ENCODE measurements at places on chromosomes 6 and 20.

DNA sequence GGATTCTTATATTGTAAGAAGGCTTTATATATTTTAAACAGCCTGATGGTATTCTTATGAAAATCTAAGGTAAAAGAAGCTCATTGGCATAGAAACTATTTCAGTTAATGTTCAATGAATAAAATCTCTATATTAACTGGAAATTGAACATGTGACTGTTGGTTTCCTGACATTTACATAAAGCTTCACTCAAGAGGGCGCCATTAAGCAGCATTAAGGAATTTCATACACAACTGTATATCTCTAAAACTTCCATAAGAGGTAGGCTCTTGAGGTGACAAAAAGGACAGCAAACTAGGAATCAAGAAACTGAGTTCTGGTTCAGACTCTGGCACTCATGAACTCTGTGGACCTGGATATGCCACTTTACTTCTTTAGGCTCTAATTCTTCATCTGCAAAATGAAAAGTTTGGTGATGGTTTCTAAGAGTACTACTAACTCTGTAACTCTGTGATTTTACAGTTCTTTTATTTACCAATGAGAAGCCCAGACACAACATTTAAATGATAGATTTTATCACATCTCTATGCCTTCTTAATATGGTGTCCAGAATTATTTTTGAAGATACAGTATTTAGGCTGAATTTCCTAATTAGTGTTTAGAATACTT, 147.5 kb downstream of the FLRT3 start:
- DNase-seq = no peak

DNA sequence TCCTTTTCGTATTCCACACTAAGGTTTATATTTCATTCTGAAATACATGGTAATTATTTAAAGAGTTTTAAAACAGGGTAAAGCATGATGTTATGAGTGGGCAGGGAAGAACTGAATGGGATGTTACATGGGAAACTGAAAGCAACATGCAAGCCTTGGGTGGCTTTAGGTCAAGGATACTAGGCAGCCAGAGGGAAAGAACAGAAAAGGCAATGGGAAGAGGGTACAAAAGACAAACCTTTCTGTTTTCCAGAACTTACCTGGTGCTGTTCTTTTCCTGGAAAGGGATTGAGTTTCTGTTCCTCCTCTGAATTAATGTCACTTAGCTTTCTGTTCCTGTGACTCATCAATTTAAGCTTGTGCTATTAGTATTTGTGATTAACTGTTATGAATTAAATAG, 71.2 kb upstream of the SMIM8 start:
- DNase-seq = no peak

GRCh38 chr6:21827425-21828202, 234.1 kb downstream of the SOX4 start:
- DNase-seq = no peak

DNA sequence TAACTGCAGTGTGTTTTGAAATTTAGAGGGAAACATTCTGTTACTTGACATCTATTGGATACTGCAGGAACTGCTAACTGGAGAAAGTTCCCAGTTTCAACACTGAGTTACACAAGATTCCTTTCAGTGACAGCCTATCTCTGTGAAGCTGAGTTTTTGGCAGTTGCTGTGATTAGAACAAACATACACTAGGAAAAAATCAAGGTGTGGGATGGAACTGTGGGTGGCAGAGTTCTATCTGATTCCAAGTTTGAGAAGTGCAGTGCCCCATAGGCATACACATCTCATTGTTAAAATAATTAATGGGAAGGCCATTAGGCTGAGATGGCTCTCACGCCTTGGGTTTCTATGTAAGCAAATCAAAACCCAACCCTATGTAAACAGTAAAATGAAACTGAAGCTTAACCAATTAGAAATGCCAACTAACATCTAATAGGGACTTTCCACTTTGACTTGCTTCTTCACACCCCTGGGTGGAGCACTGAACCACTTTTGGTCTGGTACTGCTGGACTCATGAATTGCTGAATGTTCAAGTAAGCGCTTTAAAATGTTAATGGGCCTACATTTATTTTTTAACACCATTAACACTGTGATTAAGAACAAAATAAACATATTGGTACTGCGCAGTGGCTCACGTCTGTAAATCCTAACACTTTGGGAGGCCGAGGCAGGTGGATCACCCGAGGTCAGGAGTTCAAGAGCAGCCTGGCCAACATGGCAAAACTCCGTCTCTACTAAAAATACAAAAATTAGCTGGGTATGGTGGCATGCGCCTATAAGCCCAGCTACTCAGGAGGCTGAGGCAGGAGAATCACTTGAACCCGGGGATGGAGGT, 55.2 kb upstream of the TBC1D7 start:
- no peak for DNase-seq

GRCh38 chr6:169230946-169231789, 22.5 kb downstream of the THBS2 start:
- DNase-seq = no peak

DNA sequence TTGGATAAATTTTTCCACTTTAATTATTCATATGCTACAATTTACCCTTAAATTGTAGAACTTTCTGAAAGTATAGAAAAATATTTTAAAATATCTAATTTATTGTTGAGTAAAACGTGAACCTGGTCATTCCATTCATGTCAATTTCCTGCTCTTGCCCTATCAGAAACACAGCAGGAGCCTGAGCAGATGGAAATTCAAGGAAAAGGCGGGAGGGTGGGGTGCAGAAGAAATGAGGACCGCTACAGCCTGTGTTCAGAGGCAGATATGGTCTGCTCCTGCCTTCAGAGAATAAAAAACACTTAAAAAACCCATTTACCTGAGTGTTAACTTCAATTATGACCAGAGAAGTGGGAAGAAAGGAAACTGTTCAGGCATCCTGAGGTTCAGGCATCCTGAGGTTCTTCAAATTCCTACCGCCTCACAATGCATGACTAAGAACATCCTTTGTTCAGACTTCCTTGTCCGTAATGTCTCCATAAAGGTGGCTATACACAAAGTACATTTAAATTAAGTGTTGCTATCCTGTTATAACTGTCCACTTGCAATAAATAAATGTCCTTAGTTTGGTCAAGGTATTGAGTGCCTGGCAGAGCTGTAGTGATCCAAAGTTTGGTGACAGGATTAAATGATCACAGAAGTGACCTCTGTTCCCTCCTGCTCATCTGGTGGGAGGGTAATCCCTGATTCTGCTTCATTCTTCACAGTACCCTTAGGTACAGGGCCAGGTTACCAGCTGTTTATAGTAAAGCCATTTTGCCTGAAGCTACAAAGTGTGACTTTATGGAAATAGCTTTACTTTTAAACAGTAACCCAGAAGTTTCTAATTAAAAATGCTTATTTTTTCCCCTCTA, 109.1 kb downstream of the MAN1A1 start:
- DNase-seq = no peak

DNA sequence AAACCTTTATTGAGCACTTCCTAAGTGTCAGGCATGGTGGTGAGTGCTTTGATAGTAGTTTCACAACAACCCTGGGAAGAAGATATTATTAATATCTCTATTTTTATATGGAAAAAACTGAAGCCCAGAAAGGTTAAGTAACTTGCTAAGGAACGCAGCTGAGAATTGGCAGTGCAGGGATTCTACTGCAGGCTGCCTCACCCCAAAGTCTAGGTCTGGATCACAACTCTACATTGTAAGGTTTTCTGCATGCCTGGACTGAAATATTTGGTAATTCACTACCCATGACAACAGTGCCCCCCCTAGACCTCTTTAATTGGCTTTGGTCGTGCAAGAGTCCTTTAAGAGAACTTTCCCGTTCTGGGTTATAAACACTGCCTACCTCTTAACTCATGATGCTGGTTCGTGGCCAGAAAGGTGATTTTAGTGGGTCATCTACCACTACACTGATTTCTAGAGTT, 67.1 kb upstream of the KCNQ5 start:
- DNase-seq = no peak

GRCh38 chr6:42378536-42378935, 73.2 kb downstream of the TRERF1 start:
- no peak for DNase-seq

GRCh38 chr6:168089186-168090063, 10.4 kb upstream of the FRMD1 start:
- DNase-seq = no peak

- DNase-seq = no peak
Measured at GRCh38 chr6:12355354-12355753, 65.2 kb downstream of the EDN1 start.

DNA sequence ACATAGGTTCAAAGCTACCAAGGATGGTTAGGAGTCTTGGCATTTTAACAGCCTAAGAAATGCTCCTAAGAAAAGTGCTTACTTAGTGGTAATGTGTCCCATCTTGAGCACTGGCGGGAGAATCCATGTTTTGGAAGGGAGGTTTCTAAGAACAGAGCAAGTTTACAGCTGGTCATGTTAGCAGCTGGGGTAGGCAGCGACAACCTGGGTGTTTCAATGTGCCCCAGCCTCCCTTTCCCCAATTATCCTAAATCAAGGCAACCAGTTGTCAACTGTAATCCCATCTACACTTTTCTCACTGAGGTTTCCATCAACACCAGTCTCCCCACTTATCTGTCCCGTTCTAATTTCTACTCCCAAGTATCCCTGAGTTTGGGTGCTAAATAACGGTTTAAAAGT, 1.6 kb upstream of the JAG1 start:
- DNase-seq = no peak

GRCh38 chr6:39210450-39210849, 18.8 kb downstream of the KCNK5 start:
- no peak for DNase-seq

- no peak for DNase-seq
Measured at GRCh38 chr6:107599043-107599442, 109.1 kb downstream of the SOBP start.

DNA sequence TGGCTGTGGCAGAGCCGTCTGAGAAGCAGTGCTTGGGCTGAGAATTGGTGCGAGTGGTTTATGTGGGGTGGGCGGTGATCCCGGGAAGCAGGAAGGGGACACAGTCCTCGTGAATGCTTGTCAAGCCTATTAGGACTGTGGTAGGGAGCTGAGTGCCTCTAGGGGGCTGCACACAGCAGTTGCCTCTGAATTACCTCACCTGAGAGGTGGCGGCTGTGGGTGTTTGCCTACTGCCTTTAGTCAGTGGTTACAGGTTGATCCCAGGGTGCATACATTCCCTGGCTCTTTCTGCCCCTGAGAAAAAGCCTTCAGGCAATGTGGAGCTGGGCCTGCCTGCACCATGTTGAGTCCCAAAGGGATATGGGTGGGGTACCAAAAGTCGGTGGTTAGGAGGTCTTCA, 5.2 kb downstream of the AP5S1 start:
- DNase-seq = no peak

DNA sequence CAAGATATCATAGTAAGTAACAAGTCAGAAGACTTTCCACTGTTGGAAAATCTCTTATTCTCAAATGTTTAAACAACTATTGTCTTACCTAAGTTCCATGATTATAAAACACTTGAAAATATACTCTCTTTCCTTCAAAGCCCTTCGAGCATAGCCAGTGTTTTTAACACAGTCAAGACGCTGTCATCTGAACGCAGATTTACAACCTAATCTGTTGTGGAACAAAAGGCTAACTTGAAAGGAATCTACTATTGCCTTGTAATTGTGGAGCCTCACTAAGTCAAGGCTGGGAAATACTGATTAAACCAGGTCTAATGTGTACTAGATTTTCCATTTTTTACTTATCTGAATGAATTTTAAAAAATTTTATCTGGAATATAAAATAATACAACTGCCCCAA, 205.8 kb downstream of the TRDN start:
- DNase-seq = no peak

GRCh38 chr6:163579111-163579879, 164.8 kb downstream of the QKI start:
- no peak for DNase-seq

- DNase-seq = no peak
Measured at GRCh38 chr6:155974359-155974758, 518.7 kb upstream of the NOX3 start.

GRCh38 chr6:39339868-39340550, 17.5 kb upstream of the KCNK16 start:
- DNase-seq = no peak

- DNase-seq = no peak
Measured at GRCh38 chr6:169092375-169092774, 161.3 kb downstream of the THBS2 start.

DNA sequence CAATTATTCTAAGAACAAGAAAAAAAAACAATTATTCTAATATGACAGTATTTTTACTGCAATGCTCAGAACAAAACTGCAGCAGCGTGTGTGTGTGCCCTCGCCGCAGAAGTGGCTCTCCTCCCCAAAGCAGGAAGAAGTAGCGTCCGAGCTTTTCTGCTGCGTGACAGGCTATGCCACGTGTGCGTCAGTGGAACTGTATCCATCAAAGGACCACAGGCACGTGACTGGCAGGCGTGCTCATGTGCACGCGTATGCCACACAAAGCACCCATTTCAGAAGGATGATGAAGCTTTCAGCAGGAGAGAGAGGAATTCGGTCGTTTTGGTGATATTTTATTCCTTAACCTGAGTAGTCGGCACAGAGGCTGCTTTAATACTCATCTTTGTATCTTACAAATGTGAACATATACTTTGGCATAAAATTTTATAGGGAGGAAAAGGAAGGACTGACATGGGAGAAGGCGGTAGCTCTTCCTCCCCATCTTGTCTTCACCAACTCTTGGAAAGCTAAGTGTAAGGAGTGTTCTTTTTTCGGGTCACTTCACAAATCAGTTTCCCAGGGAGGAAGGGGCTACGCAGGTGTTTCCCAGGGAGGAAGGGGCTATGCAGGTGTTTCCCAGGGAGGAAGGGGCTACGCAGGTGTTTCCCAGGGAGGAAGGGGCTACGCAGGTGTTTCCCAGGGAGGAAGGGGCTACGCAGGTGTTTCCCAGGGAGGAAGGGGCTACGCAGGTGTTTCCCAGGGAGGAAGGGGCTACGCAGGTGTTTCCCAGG, 3.4 kb downstream of the TCFL5 start:
- DNase-seq = no peak

- DNase-seq = no peak
Measured at GRCh38 chr6:146861716-146862115, 262.9 kb downstream of the ADGB start.

DNA sequence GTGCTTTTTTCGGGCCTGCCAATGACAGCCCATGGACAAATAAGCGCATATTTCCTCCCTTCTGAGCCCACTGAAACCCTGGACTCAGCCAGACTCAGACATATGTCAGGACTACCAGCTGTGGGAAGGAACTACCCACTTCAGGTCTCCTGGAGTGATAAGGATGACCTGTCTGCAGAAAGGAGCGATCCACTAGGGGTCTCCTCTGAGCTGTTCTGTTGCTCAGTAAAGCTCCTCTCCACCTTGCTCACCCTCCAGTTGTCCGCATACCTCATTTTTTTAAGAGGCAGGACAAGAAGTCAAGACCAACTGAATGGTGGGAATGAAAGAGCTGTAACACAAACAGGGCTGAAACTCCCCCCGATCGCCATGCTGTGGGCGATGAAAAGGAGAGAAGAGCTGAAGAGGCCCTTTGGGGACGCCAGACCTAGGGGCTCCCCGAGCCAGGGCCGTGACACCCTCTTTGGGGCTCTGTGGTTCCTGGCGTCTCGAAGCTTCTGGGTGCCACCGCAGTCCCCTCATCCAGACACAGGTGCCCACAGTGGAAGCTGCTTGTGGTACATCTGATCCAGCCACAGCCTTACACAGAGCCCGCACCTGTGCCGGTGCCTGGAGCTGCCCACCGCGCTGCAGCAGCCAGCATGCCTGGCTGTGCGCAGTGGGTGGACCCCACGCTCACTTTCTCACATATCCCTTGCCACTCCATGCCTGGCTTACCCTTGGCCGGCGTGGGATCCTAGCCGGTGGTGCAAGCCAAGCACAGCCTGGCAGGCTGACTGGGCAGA, 68.8 kb downstream of the EYS start:
- DNase-seq = no peak

GRCh38 chr6:24761193-24761835, 13.4 kb upstream of the GMNN start:
- DNase-seq = no peak
